ENCODE measurements at places on chromosomes 4 and X. TPM values are rescaled to one million over a fixed set of nuclear protein-coding genes. Genes with fewer than 3 reads are reported as not detected.

Gene TSPYL2
- total RNA-seq, result 38.6 TPM

Gene ZCCHC12
- total RNA-seq, result not detected

Gene TMPRSS11D
- total RNA-seq, result not detected

Gene SFRP2
- total RNA-seq, result 1.4 TPM

Gene HSFX4
- total RNA-seq, result not detected

Gene SASH3
- total RNA-seq, result 1.8 TPM

Gene SULT1B1
- 0.57 TPM for total RNA-seq

GRCh38 chrX:3940000-3940610 lies 226.7 kb upstream of the PRKX start:
- no peak for DNase-seq

DNA sequence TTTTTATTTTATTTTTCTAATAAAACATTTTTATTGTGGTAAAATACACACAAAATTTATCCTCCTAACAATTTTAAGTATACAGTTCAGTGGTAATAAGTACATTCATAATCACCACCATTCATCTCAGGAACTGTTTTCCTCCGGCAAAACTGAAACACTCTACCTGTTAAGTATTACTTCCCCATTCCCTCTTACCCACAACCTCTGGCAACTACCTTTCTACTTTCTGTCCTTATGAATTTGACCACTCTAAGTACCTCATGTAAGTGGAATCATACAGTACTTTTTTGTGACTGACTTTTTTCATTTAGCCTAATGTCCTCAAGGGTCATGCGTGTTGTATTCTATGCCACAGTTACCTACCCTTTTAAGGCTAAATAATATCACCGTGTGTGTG lies 21.1 kb upstream of the HSFX4 start:
- no peak for DNase-seq

- DNase-seq, result no peak
These were observed 86.2 kb downstream of the SLC39A8 start for GRCh38 chr4:102259081-102259480.

DNA sequence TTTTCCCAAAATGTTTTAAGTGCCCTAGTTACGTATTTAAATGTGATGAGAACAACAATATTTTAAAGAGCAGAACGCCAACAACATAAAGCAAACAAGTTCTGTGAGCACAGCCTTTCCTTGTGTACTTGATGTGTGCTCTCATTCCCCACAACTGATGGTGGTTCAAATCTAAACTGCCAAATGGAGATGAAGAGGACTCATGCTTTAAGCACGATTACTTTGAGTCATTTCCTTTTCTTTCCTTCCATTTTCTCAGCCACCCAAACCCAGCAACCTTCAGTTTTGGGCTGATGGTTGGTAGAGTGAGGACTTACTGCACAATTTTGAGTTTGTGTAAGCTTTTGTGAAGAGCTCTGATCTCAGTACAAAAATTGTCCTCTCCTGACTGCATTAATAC lies 1.7 kb downstream of the NSD2 start:
- no peak for DNase-seq

- no peak for DNase-seq
These were observed 12.7 kb upstream of the FGFR3 start for GRCh38 chr4:1780435-1780834.

DNA sequence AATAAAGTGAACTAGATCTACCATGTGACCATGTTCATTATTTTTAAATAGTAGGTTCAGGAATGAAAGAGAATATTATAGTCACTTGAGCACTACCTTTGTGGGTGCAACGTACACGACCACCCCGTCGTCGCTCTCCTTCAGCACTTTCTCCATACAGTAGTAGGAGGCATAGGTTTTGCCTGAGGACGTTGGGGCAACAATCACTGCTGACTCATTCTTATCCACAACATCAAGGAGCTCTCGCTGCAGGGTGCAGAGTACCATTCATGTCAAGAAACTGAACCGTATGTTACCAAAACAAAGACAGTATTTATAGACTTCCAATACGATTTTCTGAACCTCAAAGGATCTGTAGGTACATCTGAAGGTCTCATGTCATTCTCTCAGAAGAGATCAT lies 44.7 kb downstream of the DDX60 start:
- DNase-seq, result no peak

GRCh38 chr4:176708771-176709311 lies 83.9 kb downstream of the VEGFC start:
- DNase-seq, result no peak

DNA sequence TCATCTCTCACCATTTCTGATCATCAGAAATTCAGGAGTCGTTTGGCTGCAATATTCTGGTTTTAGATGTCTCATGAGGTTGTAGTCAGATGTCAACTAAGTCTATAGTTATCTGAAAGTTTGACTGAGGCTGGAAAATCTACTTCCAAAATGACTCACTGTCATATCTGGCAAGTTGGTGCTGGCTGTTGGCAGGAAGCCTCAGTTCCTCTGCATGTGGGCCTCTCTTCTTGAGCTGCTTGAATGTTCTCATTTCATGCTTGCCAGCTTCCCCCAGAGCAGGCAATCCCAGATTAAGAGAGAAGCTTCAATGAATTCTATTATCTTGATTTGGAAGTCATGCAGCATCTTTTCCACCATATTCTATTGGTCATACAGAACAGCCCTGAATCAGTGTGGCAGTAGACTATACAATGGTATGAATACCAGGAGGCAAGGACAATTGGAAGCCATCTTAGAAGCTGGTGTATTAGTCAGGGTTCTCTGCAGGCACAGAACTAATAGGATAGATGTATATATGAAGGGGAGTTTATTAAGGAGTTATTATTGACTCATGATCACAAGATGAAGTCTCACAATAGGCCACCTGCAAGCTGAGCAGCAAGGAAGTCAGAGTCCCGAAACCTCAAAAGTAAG lies 46.8 kb upstream of the ELF2 start:
- peak; percentile 71 for DNase-seq

DNA sequence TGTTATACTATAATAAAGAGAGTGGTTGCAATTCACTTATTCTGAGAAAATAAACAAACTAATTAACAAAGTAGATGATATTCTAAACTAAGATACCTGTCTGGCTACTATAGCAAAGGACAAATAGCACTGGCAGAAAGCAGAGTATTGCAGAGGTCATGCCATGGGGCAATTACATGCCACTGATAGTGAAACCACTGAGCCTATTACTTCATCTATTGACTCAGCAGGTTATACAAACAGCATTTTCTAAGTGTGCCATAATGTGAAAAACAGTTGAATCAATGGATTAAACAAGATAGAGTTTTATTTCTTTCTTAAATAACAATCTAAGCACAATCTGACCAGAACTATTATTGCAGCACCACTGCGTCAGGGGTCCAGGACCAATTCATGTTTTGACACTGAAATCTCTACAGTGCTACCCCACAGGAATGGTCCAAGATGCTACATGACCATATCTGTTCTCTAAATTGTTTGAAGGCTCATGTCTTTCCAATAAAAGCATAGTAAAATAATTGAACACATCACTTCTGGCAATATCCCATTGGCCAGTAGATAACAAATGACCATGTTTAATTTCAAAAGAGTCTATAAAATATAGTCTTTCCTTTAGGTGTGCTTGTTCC lies 389.5 kb upstream of the GRID2 start:
- DNase-seq, result no peak

GRCh38 chr4:30828264-30828926 lies 108.2 kb downstream of the PCDH7 start:
- no peak for DNase-seq

DNA sequence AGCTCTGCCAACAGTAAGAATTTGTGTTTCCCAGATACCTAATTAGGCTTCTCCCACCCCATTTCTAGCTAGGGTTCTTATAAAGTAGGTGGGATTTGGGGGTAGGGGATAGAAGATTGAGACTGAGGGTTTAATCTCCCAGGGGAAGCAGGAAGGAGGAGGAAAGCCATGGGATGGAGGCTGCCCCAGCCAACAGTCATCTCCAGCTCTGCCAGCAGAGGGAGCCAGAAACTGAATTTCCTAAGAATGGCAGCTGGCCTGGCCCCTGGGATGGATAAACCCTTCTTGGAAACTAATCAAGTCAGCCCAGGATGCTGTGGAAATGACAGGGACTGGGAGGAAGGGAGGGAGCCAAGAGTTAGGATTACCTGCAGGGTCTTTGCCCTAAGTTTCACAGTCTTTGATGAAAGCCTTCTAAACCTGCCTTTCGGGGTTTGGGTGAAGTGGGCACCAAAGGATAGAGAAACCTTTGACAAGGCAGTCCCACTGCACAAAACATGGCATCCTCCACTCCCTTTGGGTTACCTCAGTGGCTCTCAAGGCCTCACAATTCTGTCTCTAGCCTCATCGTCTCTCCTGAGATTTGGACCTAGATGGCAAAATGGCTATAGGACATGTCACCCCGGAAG lies 6.7 kb upstream of the ERCC6L start:
- peak; percentile 46 for DNase-seq

DNA sequence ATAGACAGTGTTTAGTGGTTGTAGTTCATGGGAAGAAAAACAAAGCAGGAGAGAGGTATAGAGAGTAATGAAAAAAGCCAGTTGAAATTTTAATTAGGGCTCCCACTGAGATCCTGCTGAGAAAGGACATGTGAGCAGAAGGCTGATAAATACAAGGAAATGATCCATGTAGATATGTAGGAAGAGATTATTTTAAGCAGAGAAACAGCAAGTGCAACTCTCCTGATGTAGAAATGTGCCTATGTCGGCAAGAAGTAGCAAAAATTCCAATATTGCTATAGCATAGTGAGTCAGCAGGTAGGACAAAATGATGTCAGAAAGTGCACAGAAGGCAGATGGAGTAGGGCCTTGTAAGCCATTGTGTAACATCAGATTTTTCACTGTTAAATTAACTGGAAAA lies 1027.3 kb downstream of the PCDH18 start:
- no peak for DNase-seq

GRCh38 chrX:50818986-50819385 lies 5.0 kb upstream of the SHROOM4 start:
- DNase-seq, result no peak

- DNase-seq, result no peak
These were observed 102.2 kb downstream of the MXRA5 start for GRCh38 chrX:3244203-3244743.

- DNase-seq, result no peak
These were observed 1.6 kb downstream of the SCARB2 start for GRCh38 chr4:76211769-76212708.

- DNase-seq, result no peak
These were observed 89.8 kb upstream of the ADGRG2 start for GRCh38 chrX:19212037-19212436.

DNA sequence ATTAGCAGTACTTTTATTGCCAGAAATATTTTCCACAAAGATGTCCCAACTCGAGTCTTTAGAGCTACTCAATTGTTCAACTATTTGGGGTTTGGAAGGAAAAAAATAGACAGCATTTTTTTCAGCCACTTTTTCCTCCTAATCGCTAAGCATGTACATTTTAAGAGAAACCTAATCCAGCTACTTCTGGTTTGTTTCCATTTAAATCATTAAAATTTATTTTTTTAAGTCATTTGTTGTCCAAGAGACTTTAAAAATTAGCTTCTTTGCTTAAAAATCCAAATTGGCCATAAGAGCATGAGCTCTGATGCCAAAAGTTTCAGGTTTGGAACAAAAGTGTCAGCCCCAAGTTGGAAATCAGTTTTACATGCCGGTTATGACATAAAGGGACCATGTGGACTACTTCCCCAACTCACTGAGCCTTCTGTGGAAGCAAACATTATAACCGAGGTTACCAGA lies 186.3 kb upstream of the INTU start:
- no peak for DNase-seq

- DNase-seq, result no peak
These were observed 48.2 kb upstream of the GC start for GRCh38 chr4:71832049-71832448.

- no peak for DNase-seq
These were observed 80.5 kb upstream of the PPARGC1A start for GRCh38 chr4:23970201-23970850.

DNA sequence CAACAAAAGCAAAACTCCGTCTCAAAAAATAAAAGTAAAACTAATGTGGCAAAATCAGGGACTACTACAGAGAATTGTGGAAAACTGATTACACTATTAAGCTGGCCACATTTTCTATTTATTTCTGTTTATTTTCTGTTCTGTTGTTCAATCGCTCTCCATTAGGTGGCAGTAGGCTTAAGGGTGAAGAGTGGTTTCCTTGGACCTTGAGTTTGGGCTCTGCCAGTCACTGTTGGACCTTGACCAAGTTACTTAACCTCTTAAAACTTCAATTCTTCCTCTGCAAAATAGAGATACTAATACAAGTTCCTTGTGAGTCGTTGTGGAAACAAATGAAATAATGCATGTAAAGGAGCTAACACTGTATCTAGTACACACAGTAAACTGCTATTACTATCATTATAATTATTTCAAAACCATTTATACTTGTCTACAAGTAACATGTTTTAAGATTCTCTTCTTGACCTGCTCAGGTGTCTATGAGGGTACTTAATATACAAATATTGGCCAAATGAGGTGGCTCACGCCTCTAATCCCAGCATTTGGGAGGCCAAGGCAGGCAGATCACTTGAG lies 15.2 kb downstream of the HSD17B11 start:
- no peak for DNase-seq

- DNase-seq, result no peak
These were observed 876.4 kb upstream of the SLIT2 start for GRCh38 chr4:19375136-19375804.

GRCh38 chrX:49192722-49193328 lies 6.7 kb upstream of the PRICKLE3 start:
- DNase-seq, result no peak

- DNase-seq, result no peak
These were observed 2353.6 kb downstream of the PCDH7 start for GRCh38 chr4:33073811-33074210.

GRCh38 chr4:111697176-111697942 lies 447.9 kb upstream of the FAM241A start:
- no peak for DNase-seq

DNA sequence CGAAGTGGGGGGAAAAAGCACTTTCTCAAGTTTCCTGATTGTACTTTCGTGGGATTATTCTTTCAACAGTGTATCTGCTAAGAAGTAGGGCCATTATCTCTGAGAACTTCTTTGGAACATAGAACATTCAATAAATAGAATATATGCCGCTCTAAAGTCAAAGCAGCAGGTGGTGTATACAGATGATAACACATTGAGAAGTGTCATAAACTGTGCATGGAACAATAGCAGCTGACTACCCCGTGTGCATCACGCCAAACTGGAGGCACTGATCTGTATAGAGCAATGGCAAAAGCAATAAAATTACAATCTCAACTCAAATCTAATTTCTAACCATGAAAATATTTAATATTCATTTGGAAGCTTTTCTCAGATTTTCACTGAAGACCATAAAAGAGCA lies 175.3 kb downstream of the DCTD start:
- DNase-seq, result no peak

- DNase-seq, result peak; percentile 34
These were observed 29.4 kb downstream of the IRF2 start for GRCh38 chr4:184444953-184445309.

GRCh38 chr4:173415092-173415491 lies 16.2 kb upstream of the SCRG1 start:
- DNase-seq, result no peak

- DNase-seq, result no peak
These were observed 179.1 kb downstream of the CBR4 start for GRCh38 chr4:168830777-168831512.
